ENCODE measurements at places on chromosomes 6 and 20.

DNA sequence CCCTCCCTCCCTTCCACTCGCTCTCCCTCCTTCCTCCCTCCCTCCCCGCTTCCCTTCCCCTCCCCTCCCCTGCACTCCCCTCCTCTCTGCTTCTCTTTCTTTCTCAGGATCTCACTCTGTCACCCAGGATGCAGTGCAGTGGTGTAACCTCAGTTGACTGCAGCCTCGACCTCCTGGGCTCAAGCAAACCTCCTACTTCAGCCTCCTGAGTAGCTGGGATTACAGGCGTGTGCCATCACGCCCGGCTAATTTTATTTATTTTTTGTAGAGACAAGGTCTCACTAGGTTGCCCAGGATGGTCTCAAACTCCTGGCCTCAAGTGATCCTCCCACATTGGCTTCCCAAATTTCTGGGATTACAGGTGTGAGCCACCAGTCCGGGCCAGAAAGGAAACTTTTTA is 23.6 kb upstream of the SERPINB1 start:
- no peak for DNase-seq

DNA sequence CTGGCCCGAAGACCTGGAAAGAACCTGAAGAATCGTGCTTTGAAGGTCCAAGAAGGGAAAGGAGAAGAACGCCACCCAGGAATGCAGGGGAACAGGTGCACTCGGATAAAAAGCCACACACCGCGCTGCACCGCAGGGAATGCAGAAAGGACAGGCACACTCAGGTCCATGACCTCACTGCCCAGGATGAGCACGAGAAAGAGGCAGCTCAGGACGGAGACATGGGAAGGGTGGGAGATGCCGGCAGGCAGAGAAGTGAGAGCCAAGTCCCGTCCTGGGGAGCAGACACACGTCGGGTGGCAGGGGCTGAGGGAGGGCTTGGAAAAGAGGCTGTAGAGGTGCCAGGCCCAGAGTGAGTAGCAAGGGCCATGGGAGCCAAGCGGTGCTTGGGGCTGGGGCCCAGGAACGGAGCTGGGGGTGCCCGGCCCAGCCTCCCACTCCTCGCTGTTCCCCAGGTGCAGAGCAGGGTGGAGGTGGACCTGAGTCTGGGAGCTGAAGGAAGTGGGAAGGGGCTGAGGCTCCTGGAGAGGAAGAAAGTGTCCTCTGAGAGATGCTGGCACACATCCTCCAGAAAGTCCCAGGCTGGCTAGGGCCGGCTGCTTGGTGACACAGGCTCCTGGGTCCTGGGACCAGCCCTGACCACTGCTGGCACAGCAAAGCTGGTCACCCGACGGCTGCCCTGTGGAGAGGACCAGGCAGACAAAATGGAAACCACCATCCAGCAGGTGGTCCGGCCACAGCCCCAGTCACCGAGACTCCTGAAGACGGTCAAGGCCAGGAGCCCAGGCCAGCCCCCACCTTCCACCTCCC is 91.3 kb downstream of the PSMB1 start:
- no peak for DNase-seq

- no peak for DNase-seq
Observed at GRCh38 chr20:58235010-58235409, 6.6 kb upstream of the ANKRD60 start.

DNA sequence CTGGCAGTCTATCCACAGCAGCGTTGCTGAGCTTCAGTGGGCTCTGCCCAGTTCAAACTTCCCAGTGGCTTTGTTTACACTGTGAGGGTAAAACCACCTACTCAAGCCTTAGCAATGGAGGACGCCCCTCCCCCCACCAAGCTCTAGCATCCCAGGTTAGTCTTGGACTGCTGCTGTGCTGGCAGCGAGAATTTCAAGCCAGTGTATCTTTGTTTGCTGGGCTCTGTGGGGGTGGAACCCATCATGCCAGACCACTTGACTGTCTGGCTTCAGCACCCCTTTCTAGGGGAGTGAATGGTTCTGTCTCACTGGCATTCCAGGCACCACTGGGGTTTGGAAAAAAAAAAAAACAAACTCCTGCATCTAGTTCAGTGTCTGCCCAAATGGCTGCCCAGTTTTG is 249.7 kb upstream of the SYNCRIP start:
- no peak for DNase-seq

GRCh38 chr20:5222919-5223634 is 93.7 kb downstream of the PROKR2 start:
- DNase-seq = peak; percentile 30

- no peak for DNase-seq
Observed at GRCh38 chr20:10170261-10170660, 48.4 kb upstream of the SNAP25 start.

DNA sequence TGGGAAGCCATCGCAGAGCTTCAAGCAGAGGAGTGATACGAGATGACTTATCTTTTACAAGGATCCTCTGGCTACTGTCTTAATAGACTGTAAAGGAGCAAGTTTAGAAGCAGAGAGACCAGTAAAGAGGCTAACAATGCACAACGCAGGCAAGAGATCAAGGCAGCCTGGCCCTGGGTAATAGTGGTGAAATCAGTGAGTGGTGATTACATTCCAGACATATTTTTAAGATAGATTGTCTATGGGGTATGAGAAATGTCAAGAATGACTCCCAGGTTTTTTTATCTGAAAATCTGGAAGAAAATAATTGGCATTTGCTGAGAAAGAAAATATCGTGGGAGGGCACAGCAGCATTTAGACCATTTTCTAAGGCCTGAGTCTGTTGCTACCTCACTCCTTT is 213.6 kb upstream of the HTR1E start:
- no peak for DNase-seq

- no peak for DNase-seq
Observed at GRCh38 chr20:62929051-62929538, 2.8 kb upstream of the DIDO1 start.

DNA sequence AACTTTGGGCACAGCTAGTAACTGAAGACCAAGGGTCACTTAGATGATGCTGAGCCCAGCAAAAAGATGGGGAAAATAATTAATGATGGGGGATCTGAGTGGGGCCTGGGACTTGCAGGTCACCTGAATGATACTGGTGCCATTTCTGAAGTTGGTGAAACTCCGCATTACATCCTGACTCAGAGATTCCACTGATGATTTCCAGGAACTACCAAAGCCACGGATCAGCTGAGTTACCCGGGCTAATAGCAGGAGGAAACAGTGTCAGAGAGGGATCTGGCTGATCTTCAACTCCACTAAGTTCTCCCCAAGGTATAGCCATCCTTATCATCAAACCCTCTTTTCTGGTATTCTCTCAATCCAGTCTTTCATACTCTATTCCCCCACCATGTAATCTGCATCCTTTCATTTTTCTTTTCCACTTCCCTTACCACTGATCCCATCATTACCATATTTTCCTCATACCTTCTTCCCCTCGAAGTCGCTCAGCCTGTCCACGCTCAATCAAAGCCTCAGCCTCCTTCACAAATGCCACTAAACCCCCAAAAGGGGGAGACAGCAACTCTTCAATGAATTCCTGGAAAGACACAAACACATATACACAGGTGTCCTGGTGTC is 20.2 kb downstream of the VPS52 start:
- DNase-seq = no peak

GRCh38 chr6:133587546-133588160 is 301.3 kb upstream of the TCF21 start:
- DNase-seq = peak; percentile 70

DNA sequence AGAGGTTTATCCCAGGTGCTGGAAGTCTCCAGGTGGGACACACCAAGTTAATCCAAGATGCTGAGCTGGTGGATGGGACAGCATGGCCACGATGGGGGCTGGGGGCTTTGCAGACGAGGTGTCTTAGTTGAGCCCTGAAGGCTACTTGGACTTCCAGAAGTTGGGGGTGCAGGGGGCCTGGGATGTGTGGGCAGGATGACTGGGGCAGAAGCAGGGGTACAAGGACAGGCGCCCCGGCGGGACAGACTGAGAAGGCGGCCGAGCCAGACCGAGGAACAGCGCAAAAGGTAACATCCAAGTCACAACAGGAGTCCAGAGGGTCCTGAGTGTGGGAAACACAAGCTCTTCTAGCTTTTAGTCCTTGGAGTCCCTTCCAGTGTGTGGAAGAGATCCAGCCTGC is 23.8 kb downstream of the RAMACL start:
- no peak for DNase-seq

DNA sequence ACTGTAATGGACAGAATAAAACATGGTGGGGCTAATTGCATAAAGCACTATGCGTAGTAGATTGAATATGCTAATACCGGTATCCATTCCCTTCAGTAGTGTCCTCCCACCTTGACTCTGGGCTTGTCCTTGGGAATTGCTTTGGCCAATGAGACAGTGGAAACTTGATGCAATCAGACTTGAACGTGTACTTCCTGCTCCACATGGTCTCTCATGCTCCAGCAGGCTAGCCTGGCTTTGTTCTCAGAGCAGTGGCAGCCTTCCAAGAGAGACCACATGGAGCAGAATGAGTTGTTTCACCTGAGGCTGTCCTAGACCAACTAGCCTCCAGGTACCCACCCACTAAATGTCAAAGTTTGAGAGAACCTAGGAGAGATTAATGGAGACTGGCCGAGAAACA is 37.0 kb upstream of the BTBD3 start:
- DNase-seq = no peak

GRCh38 chr6:50820869-50821264 is 2.2 kb downstream of the TFAP2B start:
- no peak for DNase-seq

DNA sequence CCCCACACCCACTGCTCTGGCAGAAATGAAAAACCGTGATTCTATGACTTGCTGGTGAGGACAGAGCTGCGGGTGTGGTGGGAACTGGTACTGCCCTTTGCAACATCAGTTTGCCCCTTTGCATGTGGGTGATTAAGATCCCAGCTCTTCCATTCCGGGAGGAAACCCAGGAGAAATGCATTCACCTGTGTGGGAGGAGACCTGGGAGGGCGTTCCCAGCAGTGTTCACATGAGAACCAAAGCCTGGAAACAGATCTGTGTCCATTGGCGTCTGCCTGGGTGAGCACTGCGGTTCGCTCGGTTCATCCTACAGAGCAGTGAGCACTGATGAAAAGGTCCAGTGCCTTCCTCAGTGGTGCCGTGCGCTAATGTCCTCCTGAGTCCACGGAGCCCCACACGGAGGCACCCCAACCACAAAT is 89.7 kb downstream of the SMOC2 start:
- DNase-seq = no peak

DNA sequence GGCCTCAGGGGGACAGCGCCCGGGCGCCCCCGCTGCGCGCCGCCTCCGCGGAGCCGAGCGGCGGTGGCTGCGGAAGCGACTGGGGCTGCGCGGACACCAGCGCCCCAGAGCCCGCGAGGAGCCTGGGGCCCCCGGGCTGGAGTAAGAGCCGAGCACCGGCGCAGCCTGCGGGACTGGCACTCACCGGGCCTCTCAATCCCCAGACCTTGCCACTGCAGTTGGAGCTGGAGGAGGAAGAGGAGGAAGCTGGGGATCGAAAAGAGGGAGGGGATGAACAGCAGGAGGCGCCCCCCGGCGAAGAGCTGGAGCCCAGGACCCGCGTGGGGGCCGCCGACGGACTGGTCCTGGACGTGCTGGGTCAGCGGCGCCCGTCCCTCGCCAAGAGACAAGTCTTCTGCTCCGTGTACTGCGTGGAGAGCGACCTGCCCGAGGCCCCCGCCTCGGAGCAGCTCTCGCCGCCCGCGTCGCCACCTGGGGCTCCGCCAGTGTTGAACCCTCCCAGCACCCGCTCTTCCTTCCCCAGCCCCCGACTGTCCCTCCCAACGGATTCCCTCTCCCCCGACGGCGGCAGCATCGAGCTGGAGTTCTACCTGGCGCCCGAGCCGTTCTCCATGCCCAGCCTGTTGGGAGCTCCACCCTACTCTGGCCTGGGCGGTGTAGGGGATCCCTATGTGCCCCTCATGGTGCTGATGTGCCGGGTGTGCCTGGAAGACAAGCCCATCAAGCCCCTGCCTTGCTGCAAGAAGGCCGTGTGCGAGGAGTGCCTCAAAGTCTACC is 590 bp downstream of the RNF217 start:
- DNase-seq = no peak

Data from AG04450 (cell line).